Activated CD4-positive, alpha-beta T cell treated with anti-CD3 and anti-CD28 coated beads, Interleukin-2, amount 10 ng/mL, durations not matched to agents 24 days and 14 days (primary cell): ENCODE measurements at places on chromosomes 3 and 15. TPM values are rescaled to one million over a fixed set of nuclear protein-coding genes. Genes with fewer than 3 reads are reported as not detected.

The CCDC39 gene
- total RNA-seq, result not detected in 2 replicates

The HCLS1 gene
- 210 and 216 TPM in 2 replicates for total RNA-seq

The SERPINI1 gene
- 0.49 and 0.57 TPM in 2 replicates for total RNA-seq

The ITPKA gene
- total RNA-seq, result 3.3 and 3.8 TPM in 2 replicates

The LRRC34 gene
- total RNA-seq, result 4.7 and 5.8 TPM in 2 replicates

The SCAMP5 gene
- total RNA-seq, result 0.92 and 1.3 TPM in 2 replicates

The PLA2G4F gene
- total RNA-seq, result not detected in 2 replicates

- no peaks in the 10 kb centered on the region for H3K4me1 ChIP-seq
- H3K4me3 ChIP-seq, result no peak overlapping the region
- H3K27me3 ChIP-seq, result peaks cover 3% of the 10 kb centered on the region
- H3K36me3 ChIP-seq, result no peaks in the 10 kb centered on the region
These were observed 17.3 kb upstream of the PLXNA1 start for GRCh38 chr3:126965526-126966080.

DNA sequence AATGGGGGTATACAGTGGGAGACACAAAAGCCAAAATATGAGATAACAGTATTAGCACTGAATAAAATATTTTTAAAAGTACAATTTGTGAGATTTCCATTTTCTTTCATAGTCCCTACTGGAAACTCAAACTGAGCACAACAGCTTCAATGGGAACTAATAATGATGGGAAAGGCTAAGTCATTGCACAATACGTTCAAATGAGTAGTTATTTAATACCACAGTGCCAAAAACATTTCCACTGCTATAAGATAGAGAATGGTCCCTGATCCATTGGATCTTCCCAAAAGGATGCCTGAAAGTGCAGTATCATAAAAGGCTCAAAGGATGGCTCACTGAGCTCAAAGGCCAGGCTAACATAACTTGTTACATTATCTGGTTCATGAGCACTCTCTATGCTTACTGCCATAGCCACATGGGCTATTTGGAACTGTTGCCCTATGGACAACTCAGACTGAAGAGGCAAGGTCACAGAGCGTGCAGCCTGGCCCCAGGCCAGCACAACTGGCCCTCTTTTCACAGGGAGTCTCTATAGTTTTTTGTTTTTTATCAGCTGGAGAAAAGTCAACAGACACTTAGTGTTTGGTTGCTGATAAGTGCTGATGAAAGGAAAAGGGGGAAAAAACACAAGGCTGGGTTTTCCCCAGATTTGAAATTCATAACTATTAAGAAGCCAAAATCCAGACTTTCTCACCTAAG lies 54.1 kb upstream of the PPIB start:
- peaks cover 19% of the 10 kb centered on the region for H3K36me3 ChIP-seq
- DNase-seq, result no peak
- no peak overlapping the region for H3K4me3 ChIP-seq
- H3K27ac ChIP-seq, result no peak overlapping the region
- peaks cover 8% of the 10 kb centered on the region for H3K4me1 ChIP-seq

DNA sequence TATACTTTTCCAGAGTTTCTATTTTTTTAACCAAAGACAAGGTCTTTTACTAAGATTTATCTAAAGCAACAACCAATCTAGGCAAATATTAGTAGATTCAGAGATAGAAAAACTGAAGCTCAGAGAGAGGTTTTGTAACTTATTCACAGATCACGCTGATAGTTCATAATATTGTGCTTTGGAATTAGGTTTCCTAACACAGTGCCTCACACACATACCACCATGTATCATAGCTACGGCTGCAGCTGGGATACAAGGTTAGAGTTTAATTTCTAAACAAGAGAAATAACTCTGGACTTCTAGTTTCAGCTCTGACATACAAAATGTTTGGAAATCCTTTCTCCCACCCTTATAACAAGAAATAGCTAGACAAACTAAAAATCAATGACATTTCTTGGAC lies 565.7 kb downstream of the PYDC2 start:
- no peak for DNase-seq
- H3K27ac ChIP-seq, result no peak overlapping the region
- no peak overlapping the region for H3K4me3 ChIP-seq
- no peaks in the 10 kb centered on the region for H3K4me1 ChIP-seq
- no peaks in the 10 kb centered on the region for H3K27me3 ChIP-seq

DNA sequence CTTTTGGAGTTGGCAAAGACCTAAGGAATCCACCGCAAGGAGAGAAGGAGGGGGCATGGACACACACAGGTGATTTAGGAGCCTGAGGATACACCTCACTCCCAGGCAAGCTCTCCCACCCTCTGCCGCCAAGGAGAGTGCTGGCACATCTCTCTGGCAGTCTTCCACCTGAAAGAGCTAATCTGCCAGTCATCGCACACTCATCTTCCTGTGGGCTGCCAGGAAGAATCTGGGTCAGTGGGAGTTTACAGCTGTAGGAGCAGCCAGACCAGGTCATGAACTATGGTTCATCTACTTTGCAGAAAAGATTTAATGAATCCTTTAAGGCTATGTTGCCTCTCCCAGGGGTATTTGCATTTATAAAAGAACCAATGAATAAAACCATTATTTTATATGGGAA lies 170.6 kb upstream of the TSC22D2 start:
- H3K27me3 ChIP-seq, result peaks cover 8% of the 10 kb centered on the region
- no peaks in the 10 kb centered on the region for H3K36me3 ChIP-seq
- H3K4me3 ChIP-seq, result no peak overlapping the region

GRCh38 chr15:52683580-52683979 lies 4.4 kb upstream of the ATOSA start:
- H3K4me1 ChIP-seq, result peaks cover 18% of the 10 kb centered on the region
- no peak overlapping the region for H3K4me3 ChIP-seq
- H3K36me3 ChIP-seq, result peaks cover 2% of the 10 kb centered on the region
- no peak overlapping the region for H3K27ac ChIP-seq
- peaks cover 12% of the 10 kb centered on the region for H3K27me3 ChIP-seq

GRCh38 chr15:37034835-37035748 lies 65.3 kb downstream of the MEIS2 start:
- H3K4me3 ChIP-seq, result no peak overlapping the region
- H3K36me3 ChIP-seq, result no peaks in the 10 kb centered on the region

DNA sequence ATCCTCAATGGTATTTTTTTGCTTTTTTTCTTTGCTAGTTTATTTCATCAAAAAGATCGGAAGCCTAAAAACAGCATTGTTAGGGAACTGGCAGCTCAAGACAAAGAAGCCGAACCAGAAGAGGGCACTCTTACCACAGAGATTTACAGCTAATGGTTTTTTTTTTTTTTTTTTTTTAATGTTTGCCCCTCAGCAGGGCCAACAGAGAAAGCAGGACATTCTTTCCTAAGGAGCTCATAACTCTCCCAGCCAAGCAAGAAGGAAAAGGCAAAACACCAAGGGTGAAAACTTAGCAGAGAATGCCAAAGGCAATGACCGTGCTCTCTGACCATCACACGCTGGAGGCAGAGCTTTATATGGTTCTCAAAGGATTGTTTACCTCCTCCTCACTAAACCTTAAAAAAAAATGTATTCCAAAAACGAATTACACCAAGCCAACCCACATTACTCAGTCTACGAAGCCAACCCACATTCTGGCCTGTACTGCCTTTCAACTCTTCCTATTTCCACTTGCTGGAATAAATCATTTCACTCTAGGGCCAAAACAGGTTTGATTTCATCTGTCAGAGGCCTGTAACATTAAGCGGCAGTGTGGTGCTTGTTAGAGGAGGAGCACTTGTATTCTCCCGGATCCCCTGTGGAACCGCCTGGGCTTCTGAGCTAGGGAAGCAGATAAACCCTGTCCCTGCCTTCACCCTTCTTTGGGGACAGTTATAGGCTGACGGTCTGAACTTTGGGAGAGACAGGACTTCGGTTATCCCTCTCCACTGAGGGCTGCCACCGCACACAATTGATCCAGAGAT lies 35.6 kb upstream of the GYG1 start:
- no peak overlapping the region for H3K27ac ChIP-seq
- peaks cover 5% of the 10 kb centered on the region for H3K4me1 ChIP-seq
- DNase-seq, result peak; percentile 76
- H3K36me3 ChIP-seq, result no peaks in the 10 kb centered on the region
- H3K4me3 ChIP-seq, result no peak overlapping the region
- peaks cover 15% of the 10 kb centered on the region for H3K27me3 ChIP-seq

- H3K4me3 ChIP-seq, result no peak overlapping the region
- no peak overlapping the region for H3K27ac ChIP-seq
- no peaks in the 10 kb centered on the region for H3K4me1 ChIP-seq
- H3K36me3 ChIP-seq, result no peaks in the 10 kb centered on the region
- DNase-seq, result no peak
These were observed 519.3 kb upstream of the CADM2 start for GRCh38 chr3:84439476-84439875.

DNA sequence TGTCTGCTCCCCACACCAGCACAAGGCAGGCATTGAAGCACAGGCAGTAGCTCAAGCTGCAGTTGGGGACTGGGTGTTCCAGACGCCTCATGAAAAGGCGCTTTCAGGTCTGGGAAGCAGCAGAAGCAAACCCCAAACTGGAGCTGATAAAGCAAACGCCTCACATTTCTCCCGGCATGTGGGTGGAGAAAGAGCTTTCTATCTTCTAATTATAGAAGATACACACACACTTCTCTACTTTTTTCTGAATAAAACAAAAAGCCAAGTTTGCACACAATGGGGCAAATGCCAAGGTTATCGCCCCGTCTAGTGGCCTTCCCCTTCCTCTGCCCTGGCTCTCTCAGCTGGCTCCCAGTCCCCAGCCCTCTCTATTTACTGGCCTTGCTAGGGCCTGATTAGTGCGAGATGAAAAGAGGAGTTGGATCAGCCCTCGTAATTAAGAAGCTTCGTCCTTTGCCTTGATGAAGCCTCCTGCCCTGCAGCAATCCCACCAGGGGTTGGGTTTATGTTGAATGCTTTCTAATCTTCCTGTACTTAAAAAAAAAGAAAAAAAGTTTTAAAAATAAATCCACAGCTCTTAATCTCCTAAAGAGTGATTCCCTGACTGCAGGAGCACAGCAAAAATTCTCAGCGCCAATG lies 120.2 kb downstream of the MEGF11 start:
- peaks cover 9% of the 10 kb centered on the region for H3K4me1 ChIP-seq
- no peak overlapping the region for H3K4me3 ChIP-seq
- no peak for DNase-seq
- H3K27me3 ChIP-seq, result peaks cover 6% of the 10 kb centered on the region
- no peak overlapping the region for H3K27ac ChIP-seq
- H3K36me3 ChIP-seq, result no peaks in the 10 kb centered on the region

DNA sequence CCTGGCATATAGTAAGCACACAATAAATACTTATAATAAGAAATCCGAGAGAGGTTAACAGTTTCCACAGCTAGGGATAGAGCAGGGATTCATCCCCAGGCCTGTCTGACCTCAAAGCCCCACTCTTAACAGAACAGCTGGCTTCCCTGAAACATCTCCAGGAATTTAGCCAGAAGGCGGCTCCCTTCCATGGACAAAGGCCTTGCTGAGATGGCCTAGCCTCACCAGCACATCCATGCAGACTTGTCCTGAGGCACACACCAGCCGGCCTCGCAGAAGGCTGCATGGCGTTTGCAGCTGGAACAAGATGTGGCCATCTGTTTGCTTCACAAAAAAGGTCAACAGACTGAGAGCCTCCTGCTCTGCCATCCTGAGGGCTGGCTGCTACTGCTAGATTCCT lies 245.4 kb downstream of the SLCO3A1 start:
- no peak overlapping the region for H3K27ac ChIP-seq
- no peaks in the 10 kb centered on the region for H3K27me3 ChIP-seq
- peaks cover 43% of the 10 kb centered on the region for H3K4me1 ChIP-seq
- peaks cover 18% of the 10 kb centered on the region for H3K36me3 ChIP-seq
- no peak for DNase-seq

- H3K36me3 ChIP-seq, result no peaks in the 10 kb centered on the region
- H3K4me1 ChIP-seq, result peaks cover 2% of the 10 kb centered on the region
- no peak overlapping the region for H3K4me3 ChIP-seq
- no peak for DNase-seq
These were observed 338.4 kb upstream of the ADAMTS9 start for GRCh38 chr3:65026151-65026550.

DNA sequence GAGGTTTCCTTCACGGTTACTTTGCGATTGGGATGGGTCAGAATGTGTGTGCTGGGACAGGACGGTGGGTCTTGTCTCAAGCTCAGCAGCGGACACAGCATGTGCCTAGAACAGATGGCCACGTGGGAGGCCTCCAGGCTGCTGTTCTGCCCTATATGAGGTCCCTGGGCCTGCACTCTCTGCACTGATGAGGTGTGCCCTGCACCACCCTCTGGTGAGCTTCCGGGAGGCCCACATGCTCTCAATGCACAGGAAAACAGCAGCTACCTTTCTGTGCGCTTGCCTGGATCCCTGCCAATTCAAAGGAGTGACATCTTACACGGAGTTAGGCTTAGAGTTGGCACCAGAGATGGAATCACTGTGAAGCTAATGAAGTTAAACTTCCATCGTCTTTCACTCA lies 59.8 kb downstream of the BOC start:
- no peaks in the 10 kb centered on the region for H3K36me3 ChIP-seq
- H3K4me3 ChIP-seq, result no peak overlapping the region
- no peaks in the 10 kb centered on the region for H3K27me3 ChIP-seq
- DNase-seq, result no peak

DNA sequence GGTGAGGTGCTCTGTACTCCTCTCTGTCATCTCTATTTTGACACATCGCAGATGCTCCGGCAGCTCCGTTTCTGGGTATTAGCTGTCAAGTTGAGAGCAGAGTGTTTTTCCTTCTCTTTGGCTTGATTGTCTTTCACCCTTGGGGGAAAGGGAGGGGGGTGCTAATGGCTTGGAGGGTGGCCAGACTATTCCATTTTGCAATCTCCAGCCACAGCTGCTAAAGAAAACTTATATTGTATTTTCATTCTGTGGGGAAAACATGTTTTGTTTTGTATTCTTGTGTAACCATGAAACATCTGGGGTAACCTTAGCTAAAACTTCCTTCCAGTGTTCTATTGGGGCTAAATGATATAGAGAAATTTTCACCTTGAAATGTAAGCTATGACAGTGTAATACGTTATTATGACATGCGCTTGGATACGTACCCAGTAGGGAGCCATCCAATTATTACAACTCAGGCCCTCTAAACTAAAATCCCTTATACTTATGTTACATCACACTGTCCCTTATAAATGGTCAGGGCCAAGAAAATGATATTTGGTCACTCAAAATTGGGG lies 14.0 kb upstream of the LARP6 start:
- no peak overlapping the region for H3K4me3 ChIP-seq
- no peak overlapping the region for H3K27ac ChIP-seq
- no peak for DNase-seq
- H3K36me3 ChIP-seq, result no peaks in the 10 kb centered on the region
